Pulmonary artery endothelial cell (primary cell): ENCODE measurements at places on chromosomes 2 and 18. TPM values are rescaled to one million over a fixed set of nuclear protein-coding genes. Genes with fewer than 3 reads are reported as not detected.

DNA sequence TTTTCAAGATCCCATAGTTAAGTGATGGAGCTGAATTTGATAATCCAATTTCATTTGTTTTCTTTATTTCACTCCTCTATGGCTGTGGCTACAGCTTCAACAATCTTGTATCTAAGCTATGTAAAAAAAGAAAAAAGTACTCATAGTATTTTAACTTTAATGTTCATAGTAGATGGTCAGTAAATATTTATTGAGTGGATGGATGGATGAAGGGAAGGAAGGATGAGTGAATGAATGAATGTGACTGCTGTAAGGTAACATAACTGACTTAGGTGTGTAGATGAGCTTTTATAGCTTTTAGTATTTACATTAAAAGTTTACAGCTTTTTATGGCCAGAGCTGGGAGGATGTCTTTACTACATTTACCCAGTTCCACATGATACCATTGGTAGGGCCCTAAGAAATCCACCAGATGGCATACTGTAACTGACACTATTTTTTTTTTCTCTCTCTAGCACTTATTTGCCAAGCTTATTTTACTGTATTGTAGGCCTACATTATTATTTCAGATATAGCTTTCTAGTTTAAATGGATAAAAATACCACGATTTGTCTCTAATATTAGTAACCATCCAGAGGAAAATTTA is 13.4 kb upstream of the HRH4 start:
- no peak for DNase-seq

GRCh38 chr2:189628817-189629530 is 32.3 kb upstream of the ASNSD1 start:
- no peak for DNase-seq

GRCh38 chr18:13382366-13382953 is 163.9 kb downstream of the LDLRAD4 start:
- DNase-seq, result peak; percentile 80

DNA sequence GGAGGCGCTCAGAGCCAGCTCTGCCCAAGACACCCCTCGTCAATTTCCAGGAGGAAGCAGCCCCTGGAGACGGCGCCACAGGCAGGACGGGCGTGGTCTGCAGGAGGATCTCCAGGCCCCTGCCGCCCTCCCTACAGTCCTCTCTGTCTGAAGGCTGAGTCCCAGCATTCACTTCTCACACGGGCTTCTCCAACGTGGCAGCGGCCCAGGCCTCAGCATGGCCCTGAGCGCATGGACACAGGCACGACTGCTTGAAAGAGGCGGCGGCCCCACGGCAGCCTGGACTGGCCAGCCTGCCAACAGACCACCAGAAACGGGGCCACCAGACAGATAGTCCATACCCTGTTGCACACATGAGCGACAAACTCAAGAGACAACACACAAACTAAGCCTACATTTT is 23.3 kb downstream of the SDC1 start:
- no peak for DNase-seq

- DNase-seq, result no peak
Measured at GRCh38 chr2:230739961-230740360, 27.3 kb downstream of the CAB39 start.

GRCh38 chr18:49023271-49023937 is 72.6 kb upstream of the SMAD7 start:
- no peak for DNase-seq

DNA sequence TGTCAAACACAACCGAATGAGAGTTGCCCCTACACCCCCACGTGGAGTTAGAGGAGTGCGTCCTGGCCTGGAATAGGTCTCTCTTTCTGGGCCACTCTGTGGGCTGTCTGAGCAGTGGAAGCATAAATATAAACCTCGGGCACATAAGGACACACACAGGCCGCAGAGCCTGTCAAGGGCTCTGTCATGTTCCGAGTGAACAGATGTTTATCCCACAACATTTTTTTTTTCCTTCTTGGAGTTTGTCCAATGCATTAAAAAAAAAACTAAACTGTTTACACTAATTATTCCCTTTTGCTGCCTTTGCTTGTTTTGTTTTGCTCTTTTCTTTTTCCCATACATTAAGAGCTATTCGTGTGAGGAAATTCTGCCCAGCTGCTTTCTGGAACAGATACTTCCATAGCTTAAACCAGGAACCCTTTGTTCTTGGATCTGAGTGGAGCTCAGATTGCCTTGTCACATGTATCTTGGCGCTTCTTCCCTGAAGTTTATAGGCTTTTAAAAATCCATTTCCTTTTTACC is 228.3 kb upstream of the FOSL2 start:
- DNase-seq, result no peak

- DNase-seq, result no peak
Measured at GRCh38 chr2:29068513-29068912, 5.8 kb downstream of the PCARE start.

GRCh38 chr2:238777369-238778067 is 70.4 kb upstream of the TWIST2 start:
- DNase-seq, result no peak

DNA sequence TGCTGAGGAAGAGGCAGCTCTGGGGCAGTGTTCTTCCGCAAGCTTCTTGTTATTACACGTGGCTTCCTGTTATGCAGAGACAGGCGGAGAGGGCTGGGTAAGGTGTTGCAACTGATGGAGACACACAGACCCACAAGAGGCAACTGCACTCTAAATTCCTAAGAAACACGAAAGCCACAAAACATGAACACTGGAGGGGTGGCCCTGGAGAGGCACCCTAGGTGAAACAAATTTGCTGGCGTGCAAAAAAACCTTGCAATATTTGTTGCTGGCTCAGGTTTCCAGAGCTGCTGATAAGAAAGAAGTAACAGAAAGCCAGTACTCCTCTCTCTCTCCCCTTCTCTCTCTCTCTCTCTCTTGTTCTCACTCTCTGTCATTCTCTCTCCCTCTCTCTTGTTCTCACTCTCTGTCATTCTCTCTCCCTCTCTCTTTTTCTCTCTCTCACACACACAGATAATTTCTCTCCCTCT is 31.8 kb downstream of the ARHGAP25 start:
- no peak for DNase-seq

GRCh38 chr2:232611559-232612218 is 21.7 kb upstream of the EFHD1 start:
- no peak for DNase-seq

- DNase-seq, result no peak
Measured at GRCh38 chr2:183164650-183165015, 40.4 kb downstream of the NUP35 start.

GRCh38 chr2:217903859-217904613 is 98.8 kb downstream of the TNS1 start:
- DNase-seq, result peak; percentile 59

GRCh38 chr2:39642051-39642718 is 23.5 kb upstream of the TMEM178A start:
- DNase-seq, result peak; percentile 53

- no peak for DNase-seq
Measured at GRCh38 chr2:19815746-19816145, 86.0 kb downstream of the TTC32 start.

DNA sequence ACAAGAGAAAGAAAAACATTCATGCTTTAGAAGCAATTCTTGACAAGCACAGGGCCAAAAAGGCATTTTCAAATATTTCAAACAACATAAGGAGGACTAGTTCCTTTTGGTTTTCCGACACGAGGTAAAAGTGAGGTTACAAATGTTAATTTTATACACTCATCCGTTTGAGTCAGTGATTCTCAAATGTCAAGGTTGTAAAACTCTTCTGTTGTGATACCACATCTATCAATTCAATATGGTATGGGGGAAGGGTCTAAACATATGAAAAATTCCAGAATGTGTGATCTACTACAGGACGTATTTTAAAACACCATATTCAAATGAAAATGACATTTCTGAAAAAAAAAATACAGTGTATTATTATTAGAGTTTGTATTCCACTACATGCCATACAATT is 52.7 kb downstream of the TGIF1 start:
- no peak for DNase-seq

- no peak for DNase-seq
Measured at GRCh38 chr2:195338856-195339255, 318.2 kb upstream of the SLC39A10 start.

ATOH8 gene
- 5.7 and 23.8 TPM in 2 replicates for total RNA-seq

GAREM1 gene
- 0.40 and 0.81 TPM in 2 replicates for total RNA-seq

TBR1 gene
- total RNA-seq, result 0.04 and 0.07 TPM in 2 replicates

SH3RF3 gene
- 6.3 and 7.4 TPM in 2 replicates for total RNA-seq

MAPRE3 gene
- 1.1 and 2.0 TPM in 2 replicates for total RNA-seq

C2orf66 gene
- total RNA-seq, result 0.07 and 0.14 TPM in 2 replicates

C2orf80 gene
- not detected in 2 replicates for total RNA-seq
